Large intestine (tissue), 12 donors: ENCODE measurements at places on chromosomes 3 and 15. TPM values are rescaled to one million over a fixed set of nuclear protein-coding genes. Genes with fewer than 3 reads are reported as not detected.

ZSCAN2 gene
- polyA plus RNA-seq: 12.1 TPM

DLEC1 gene
- 1.2 TPM for polyA plus RNA-seq

SLC24A1 gene
- 12.1 TPM for polyA plus RNA-seq

TPRG1 gene
- polyA plus RNA-seq: 0.64 TPM

C3orf70 gene
- polyA plus RNA-seq: 10.2 TPM

PIK3CA gene
- polyA plus RNA-seq: 19.9 TPM

LPCAT4 gene
- 56.2 TPM for polyA plus RNA-seq

CHL1 gene
- 14.9 TPM for polyA plus RNA-seq

CCR1 gene
- polyA plus RNA-seq: 3.4 TPM

HPS3 gene
- 30.9 TPM for polyA plus RNA-seq

NKTR gene
- polyA plus RNA-seq: 138 TPM

STRIT1 gene
- 0.97 TPM for polyA plus RNA-seq

HRH1 gene
- 1.4 TPM for polyA plus RNA-seq

INKA1 gene
- polyA plus RNA-seq: 4.6 TPM

LRTM1 gene
- 0.25 TPM for polyA plus RNA-seq

CTDSPL gene
- 23.3 TPM for polyA plus RNA-seq

CCR9 gene
- 1.0 TPM for polyA plus RNA-seq

DOCK3 gene
- polyA plus RNA-seq: 0.81 TPM

CDAN1 gene
- polyA plus RNA-seq: 18.0 TPM

KLHL40 gene
- polyA plus RNA-seq: 0.25 TPM

RARB gene
- 9.1 TPM for polyA plus RNA-seq

MYO5A gene
- polyA plus RNA-seq: 6.0 TPM

CX3CR1 gene
- 2.8 TPM for polyA plus RNA-seq

STAC gene
- 1.8 TPM for polyA plus RNA-seq

AGTR1 gene
- 1.3 TPM for polyA plus RNA-seq

MAGI1 gene
- 31.2 TPM for polyA plus RNA-seq

CPA3 gene
- 0.52 TPM for polyA plus RNA-seq

MPI gene
- 51.0 TPM for polyA plus RNA-seq

SERPINI2 gene
- polyA plus RNA-seq: 0.09 TPM

CHDH gene
- polyA plus RNA-seq: 10.3 TPM

TNFAIP8L3 gene
- 3.8 TPM for polyA plus RNA-seq

GOLGA6L10 gene
- 7.4 TPM for polyA plus RNA-seq

PPP1R14D gene
- polyA plus RNA-seq: 14.0 TPM

ESYT3 gene
- 1.8 TPM for polyA plus RNA-seq

TTLL13 gene
- 0.33 TPM for polyA plus RNA-seq

CFAP91 gene
- polyA plus RNA-seq: 5.2 TPM

INO80 gene
- polyA plus RNA-seq: 18.2 TPM

RASGRP1 gene
- 2.9 TPM for polyA plus RNA-seq

SLC25A38 gene
- polyA plus RNA-seq: 35.1 TPM

NPAP1 gene
- polyA plus RNA-seq: 0.36 TPM

OR5K2 gene
- 0.40 TPM for polyA plus RNA-seq

SLMAP gene
- 90.5 TPM for polyA plus RNA-seq

SV2B gene
- polyA plus RNA-seq: 2.4 TPM

CHRM5 gene
- polyA plus RNA-seq: 0.48 TPM

PARP3 gene
- 17.1 TPM for polyA plus RNA-seq

CTXN2 gene
- polyA plus RNA-seq: 0.10 TPM

KAT2B gene
- 20.3 TPM for polyA plus RNA-seq

MAP6D1 gene
- polyA plus RNA-seq: 1.5 TPM

DISP2 gene
- 4.6 TPM for polyA plus RNA-seq

ADAMTS17 gene
- 3.7 TPM for polyA plus RNA-seq

ANKRD34C gene
- polyA plus RNA-seq: not detected

UMPS gene
- polyA plus RNA-seq: 30.2 TPM

ABHD10 gene
- polyA plus RNA-seq: 30.4 TPM

LRRC3B gene
- polyA plus RNA-seq: 3.2 TPM

CEP19 gene
- 2.7 TPM for polyA plus RNA-seq

NANOGP8 gene
- polyA plus RNA-seq: 0.30 TPM
